ENCODE measurements at places on chromosomes 7 and 10. TPM values are rescaled to one million over a fixed set of nuclear protein-coding genes. Genes with fewer than 3 reads are reported as not detected.

The SEMA4G gene
- 1.00 TPM for total RNA-seq

GRCh38 chr7:25859412-25860274 lies 292.4 kb upstream of the NFE2L3 start:
- no peak overlapping the region for H3K4me3 ChIP-seq
- H3K36me3 ChIP-seq = no peaks in the 10 kb centered on the region
- H3K4me1 ChIP-seq = peaks cover 4% of the 10 kb centered on the region
- H3K27me3 ChIP-seq = peaks cover 94% of the 10 kb centered on the region
- DNase-seq = no peak

The KLF14 gene
- not detected for total RNA-seq

The KEL gene
- 1.2 TPM for total RNA-seq

- H3K4me1 ChIP-seq = no peaks in the 10 kb centered on the region
- no peak overlapping the region for H3K27ac ChIP-seq
- DNase-seq = no peak
- no peaks in the 10 kb centered on the region for H3K36me3 ChIP-seq
- no peaks in the 10 kb centered on the region for H3K27me3 ChIP-seq
- no peak overlapping the region for H3K4me3 ChIP-seq
These were observed 68.8 kb upstream of the SDK1 start for GRCh38 chr7:3232228-3232627.

DNA sequence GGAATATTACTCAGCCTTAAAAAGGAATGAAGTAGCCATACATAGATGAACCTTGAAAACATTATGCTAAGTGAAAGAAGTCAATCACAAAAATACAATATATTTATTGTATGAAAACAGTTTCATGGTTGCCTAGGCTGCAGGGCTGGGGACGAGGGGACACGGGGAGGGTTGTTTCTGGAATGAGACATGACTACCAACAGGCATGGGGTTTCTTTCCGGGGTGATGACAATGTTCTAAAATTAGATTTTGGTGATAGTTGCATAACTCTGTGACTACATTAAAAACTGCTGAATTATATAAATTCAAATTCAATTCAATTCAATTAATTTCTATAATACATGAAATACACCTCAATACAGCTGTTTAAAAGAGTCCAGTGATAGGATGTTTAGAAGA lies 88.0 kb downstream of the ARHGAP22 start:
- H3K27ac ChIP-seq = no peak overlapping the region
- H3K4me1 ChIP-seq = no peaks in the 10 kb centered on the region
- no peak for DNase-seq
- no peak overlapping the region for H3K4me3 ChIP-seq
- H3K36me3 ChIP-seq = no peaks in the 10 kb centered on the region
- H3K27me3 ChIP-seq = no peaks in the 10 kb centered on the region

The TEX47 gene
- not detected for total RNA-seq

The SFTPA1 gene
- not detected for total RNA-seq

Data from heart left ventricle (tissue), 16 donors.